ENCODE measurements at places on chromosomes 7 and 10. TPM values are rescaled to one million over a fixed set of nuclear protein-coding genes. Genes with fewer than 3 reads are reported as not detected.

DYDC2 gene
- polyA plus RNA-seq: not detected

IDI2 gene
- not detected for polyA plus RNA-seq

NKX2-3 gene
- not detected for polyA plus RNA-seq

ZP3 gene
- polyA plus RNA-seq: 9.8 TPM

EVX1 gene
- polyA plus RNA-seq: 0.97 TPM
